Fibroblast of gingiva (primary cell): ENCODE measurements at places on chromosomes 2 and 18.
A peak's percentile ranks its signal among the peaks of the same experiment; 100 is the strongest.

GRCh38 chr18:42936289-42936688 is 179.2 kb downstream of the RIT2 start:
- no peak for DNase-seq

- peak; percentile 66 for DNase-seq
These were observed 21.6 kb upstream of the SULT1C2 start for GRCh38 chr2:108267101-108267500.

DNA sequence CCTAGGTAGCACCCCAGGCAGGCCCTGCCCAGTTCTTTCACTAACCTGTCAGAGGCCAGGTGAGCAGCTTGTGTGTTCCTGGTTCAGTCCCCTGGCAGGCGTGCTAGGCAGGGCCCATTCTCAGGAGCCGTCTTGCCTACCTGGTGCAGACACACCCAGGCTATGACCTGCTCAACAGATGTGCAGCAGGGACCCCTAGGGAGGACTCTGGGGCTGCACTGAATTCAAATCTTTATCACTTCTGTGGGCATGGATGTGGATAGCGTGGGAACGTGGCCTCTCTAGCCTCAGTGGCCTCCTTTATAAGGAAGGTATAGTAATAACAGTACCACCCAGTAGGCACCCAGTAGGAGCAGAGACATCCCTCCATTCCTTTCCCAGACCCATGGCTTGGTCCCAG is 48.4 kb downstream of the PLEKHB2 start:
- DNase-seq: no peak

- no peak for DNase-seq
These were observed 181.0 kb downstream of the ERBB4 start for GRCh38 chr2:212357606-212358005.

- peak; percentile 69 for DNase-seq
These were observed 178.2 kb upstream of the RASGRP3 start for GRCh38 chr2:33298233-33298632.

DNA sequence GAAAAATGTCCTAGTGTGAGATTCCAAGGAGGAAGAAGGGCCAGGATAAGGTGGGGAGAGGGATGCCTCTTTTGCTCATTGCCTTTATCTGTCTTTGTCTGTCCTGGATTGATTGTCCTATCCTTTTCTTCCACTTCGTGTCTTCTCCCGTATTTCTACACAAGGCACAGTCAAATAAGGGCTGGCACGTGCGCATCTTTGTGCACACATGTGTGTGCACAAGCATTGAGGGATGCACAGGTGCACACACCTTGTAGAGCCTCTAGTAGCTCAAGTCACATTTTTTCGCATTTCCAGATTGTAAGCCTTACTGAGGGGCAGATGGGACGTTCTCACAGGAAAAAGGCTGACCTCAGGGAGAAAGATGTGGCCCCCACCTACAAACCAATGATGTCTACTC is 170.2 kb upstream of the TNP1 start:
- no peak for DNase-seq

- DNase-seq: no peak
These were observed 191.2 kb upstream of the TPO start for GRCh38 chr2:1222056-1222455.

GRCh38 chr2:202158796-202159195 is 79.6 kb downstream of the SUMO1 start:
- DNase-seq: peak; percentile 52

DNA sequence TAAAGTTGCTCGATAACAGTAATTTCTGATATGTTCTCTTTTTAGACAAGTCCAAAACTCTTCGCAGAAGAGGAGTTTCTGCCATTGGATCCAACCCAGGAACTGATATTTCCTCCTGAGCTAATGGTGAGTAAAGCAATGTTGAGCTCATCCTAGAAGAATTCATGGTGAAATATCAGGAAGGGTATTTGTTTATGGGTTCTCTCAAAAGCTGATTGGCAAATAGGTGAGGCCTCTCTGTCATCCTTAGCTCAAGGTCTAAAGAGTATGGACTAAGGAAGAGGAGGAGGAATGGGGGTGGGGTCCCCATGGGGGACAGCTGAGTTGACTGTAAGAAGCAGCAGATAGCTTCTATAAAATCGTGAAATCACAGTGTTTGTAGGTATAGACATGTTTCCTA is 18.2 kb downstream of the AOX1 start:
- DNase-seq: peak; percentile 56

DNA sequence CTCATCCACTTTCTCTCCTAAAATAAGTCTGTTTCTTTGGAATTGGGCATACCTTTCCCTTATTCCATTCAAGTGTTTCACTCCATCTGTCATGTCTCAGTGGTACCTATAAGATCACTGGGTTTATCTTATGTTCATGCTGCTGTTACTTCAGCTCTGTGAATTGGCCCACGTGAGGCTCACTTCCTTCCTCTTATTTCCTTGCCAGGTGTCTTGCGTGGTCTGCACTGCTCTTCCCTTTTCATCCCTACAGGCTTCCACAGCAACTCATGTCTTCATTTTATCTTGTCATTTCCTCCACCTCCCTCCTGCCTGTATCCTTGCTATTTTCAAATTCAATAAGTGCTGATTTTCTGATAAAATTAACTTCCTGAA is 159.1 kb upstream of the ALPP start:
- no peak for DNase-seq

DNA sequence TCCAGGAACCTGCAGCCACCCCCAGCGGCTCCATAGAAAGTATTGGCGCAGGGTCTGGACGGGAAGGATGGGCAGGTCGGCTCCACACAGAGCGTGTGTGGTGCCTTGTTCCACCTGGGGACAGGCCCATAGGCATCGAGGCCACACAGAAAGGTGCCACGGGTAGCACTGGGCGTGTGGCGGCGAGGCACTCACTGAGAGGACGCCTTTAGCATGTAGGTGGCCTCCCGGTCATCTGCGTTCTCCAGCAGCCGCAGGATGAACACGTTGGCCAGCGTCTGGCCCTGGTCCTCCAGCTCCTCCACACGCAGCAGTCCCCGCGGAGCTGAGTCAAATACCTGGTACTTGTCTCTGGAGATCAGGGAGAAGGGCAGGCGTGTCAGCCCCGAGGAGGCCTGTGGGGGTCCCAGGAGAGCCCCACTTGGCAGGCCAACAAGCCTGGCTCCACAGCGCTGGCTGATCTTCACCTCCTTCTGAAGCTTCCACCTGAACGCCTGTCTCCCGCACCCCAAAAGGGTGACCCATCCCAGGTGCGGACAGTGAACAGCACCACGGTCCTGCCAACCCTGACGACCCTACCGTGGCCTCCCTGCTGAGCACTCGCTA is 13.2 kb downstream of the SNORC start:
- DNase-seq: no peak

DNA sequence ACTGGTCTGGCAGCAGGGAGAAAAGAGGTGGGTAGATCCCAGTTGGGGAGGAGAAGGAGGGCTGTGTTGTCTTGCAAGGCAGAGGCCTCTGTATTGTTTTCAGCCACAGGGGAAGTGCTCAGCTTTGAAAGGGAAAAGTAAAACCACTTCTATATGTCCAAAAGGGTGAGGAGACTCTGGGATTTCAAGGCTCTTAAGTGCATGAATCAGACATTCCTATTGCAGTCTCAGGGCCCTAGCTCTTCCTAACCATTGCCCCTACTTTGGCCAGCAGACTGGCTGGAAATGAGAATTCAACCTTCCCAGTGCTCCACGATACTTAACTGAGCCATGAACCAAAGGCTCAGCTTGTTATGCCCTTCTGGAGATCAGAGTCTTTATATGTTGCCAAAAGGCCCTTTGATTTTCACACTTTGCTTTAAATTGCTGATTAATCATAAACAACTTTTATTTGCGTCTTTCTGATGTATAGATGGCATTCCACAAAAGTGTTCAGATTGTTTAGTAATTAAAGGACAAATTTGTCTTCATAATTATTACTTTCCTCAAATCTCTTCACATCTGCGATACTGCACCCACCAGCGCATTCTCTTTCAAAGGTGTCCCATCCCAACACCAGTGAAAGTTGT is 313.8 kb upstream of the MMADHC start:
- no peak for DNase-seq

GRCh38 chr18:4358618-4359017 is 96.5 kb downstream of the DLGAP1 start:
- DNase-seq: no peak

DNA sequence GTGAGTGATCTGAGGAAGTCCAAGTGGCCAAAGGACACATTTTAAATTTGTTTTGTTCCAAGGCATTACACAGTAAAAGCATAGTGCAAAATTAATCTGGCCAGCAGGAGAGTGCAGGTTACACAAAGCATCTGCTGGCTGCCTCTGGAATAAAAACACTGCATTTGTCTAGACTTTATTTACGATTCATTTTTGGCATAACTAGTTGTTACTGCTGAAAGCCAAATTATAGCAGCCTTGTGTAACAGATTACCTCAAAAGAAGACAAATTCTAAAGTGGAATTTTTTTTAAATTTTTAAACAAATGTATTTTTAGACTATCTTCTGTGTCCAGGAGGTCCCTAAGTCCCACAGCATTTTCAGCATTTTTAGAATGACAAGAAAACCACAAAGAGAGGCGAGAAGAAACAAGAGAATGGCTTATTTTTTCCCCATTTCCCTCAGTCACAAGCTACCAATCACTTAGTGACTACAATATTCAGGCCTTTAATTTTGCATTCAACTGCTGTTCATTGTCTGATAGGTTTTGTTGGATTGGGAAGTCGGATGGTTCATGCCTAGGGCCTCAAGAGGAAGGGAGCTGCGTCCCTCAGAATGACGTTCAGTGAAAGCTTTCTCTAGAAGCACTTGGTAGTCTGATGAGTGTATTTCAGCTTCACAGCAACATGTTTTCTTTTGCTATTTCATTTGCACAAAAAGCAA is 46.0 kb downstream of the TMEFF2 start:
- DNase-seq: peak; percentile 76

- no peak for DNase-seq
These were observed 16.4 kb downstream of the GALNT3 start for GRCh38 chr2:165777522-165778186.

GRCh38 chr2:150878356-150878755 is 383.3 kb downstream of the RBM43 start:
- DNase-seq: peak; percentile 22

- DNase-seq: no peak
These were observed 66.5 kb upstream of the ACKR3 start for GRCh38 chr2:236503100-236503499.

- no peak for DNase-seq
These were observed 10.3 kb upstream of the CYBRD1 start for GRCh38 chr2:171512014-171512413.

DNA sequence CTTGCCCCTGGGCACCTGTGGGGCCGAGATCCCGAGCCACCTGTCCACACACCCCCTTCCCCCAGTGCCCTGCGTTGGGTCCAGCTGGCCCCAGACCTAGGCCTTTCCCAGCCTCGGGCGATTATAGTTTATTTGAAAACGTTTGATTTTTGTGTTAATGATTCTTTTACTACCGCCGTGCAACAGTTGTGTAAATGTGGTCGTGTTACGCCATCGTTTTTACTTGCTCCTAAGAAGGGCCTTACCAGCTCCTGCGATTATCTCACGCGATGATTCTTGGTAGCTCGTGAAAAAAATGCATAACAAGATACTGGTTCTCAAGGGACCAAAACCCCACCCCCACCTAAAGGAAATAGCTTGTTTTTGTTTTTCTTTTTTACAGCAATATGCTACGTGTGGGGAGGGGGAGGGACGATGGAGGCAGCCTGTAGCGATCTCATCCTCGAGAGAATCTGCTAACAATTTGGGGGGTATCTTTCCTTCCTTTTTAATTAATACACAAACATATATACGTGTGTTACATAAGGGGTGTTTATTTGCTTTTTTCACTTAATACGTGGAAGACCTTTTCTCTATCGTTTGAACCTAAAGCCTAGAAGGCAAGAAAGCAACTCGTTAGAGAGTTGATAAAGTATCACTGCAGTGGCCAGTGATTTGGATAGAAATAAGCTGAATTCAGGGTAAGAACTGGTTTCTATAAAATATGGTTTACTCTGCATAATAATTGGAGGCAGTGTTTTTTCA is 1.0 kb downstream of the ZDBF2 start:
- peak; percentile 29 for DNase-seq

GRCh38 chr2:101190747-101191516 is 39.8 kb upstream of the TBC1D8 start:
- no peak for DNase-seq

DNA sequence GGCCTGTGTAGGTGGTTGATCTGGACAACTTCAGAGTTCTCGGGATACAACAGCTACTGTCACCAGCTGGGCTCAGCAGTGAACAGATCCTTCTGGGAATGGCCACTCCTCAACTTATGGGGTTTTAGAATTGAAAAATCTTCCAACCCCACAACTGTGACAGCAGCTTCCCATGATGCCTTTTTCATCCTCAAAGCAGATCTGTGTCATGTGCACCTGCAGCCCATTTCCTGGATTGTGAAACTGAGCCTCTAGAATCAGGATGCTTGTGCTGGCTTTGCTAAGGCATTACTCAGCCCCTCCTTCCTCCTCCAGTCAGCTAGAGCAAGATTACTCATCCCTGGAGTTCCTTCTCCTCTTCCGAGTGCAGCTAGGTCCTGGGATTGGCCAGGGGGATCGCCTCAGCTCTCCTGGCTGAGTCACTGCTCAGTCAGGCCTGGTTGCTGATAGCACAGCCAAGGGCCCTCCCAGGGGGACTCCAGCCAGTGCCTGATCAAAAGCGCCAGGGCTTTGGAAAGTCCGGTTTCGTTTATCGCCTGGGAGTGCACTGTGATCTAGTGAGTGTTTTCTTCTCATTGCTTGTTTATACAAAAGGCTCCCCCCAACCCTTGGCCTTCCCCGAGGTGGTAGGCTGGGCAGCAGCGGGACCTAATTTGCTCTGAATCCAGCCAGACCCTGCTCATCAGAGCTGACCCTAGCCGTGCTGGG is 2.4 kb upstream of the LPIN1 start:
- DNase-seq: peak; percentile 99

GRCh38 chr18:31097666-31098065 is 4.6 kb downstream of the DSC2 start:
- no peak for DNase-seq

- DNase-seq: no peak
These were observed 63.2 kb downstream of the G6PC2 start for GRCh38 chr2:168964251-168964807.

DNA sequence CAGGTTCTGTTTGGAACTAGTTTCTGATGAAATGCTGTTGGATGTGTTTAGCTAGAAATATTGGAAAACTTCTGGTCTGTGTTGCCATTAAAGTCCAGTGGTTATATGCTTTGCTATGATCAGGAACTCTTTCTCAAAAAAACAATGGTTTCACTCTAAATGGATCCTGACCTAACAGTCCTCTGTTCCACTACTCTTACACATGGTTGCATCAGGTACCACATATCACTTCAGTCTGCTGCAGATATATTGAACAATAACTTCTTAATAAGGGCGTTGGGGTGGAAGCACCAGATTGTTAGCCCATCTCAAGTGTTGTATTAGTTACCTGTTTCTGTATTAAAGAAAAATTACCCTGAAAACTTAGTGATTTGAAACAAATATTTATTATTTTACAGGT is 676.6 kb upstream of the GCFC2 start:
- DNase-seq: no peak
